ENCODE measurements at places on chromosomes 7 and 10. TPM values are rescaled to one million over a fixed set of nuclear protein-coding genes. Genes with fewer than 3 reads are reported as not detected.

DNA sequence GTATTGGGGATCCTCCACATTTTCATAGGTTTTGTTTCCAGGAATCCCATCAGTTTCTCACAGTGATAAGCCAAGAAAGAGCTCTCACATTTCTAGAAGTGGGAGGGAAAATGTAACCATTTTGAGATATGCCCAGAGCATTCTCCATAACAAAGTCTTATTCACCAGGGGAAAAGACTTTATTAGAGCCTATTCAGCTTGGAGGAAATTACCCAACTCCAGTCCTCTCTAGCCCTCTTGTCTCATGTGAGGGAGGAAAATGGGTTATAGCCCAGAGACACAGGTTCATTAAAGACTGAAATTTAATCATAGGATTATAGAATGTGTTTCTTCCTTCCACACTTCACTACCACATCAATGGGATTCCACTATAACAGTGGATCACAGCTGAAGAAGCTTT, 61.6 kb upstream of the DYNC1I1 start:
- H3K36me3 ChIP-seq, result no peaks in the 10 kb centered on the region
- no peak for ATAC-seq
- H3K27me3 ChIP-seq, result peaks cover 12% of the 10 kb centered on the region
- no peaks in the 10 kb centered on the region for H3K4me1 ChIP-seq
- no peak overlapping the region for H3K4me3 ChIP-seq

SEMA3C gene
- total RNA-seq, result 115 TPM

GRCh38 chr7:139635526-139636302, 112.2 kb downstream of the CLEC2L start:
- no peak overlapping the region for H3K4me3 ChIP-seq
- no peaks in the 10 kb centered on the region for H3K27me3 ChIP-seq
- H3K4me1 ChIP-seq, result no peaks in the 10 kb centered on the region
- H3K36me3 ChIP-seq, result no peaks in the 10 kb centered on the region

BLNK gene
- 0.78 TPM for total RNA-seq

- no peaks in the 10 kb centered on the region for H3K27me3 ChIP-seq
- peaks cover 99% of the 10 kb centered on the region for H3K36me3 ChIP-seq
- H3K27ac ChIP-seq, result no peak overlapping the region
- H3K4me3 ChIP-seq, result no peak overlapping the region
- ATAC-seq, result no peak
These were observed 16.6 kb downstream of the IDI2 start for GRCh38 chr10:1009071-1009494.

COL17A1 gene
- total RNA-seq, result 10.7 TPM

DNA sequence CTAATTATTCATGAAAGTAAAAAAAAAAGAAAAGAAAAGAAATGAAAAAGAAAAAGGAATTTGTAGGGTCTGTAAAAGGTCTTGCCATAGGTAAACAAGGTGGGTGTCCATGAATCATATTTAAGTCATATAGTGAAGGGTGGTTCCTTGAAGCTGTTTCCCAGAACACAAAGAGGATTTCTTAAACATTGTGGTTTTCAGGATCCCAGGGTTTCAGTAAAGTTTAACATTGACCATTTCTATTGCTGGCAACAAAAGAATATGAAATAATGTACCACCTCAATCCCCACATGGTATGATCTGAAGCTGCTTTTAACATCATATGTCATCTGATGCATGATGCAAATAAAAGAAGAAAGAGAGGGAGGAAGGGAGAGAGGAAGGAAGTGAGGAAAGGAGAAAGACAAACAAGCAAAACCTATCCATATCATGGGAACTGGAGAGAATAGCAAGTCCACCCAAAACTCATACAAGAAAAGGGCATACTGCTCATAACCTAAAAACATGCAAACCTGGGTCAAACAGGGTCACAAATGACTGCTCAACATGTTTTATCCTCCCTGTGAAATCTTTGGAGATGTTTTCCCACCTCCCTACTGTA, 663.5 kb downstream of the SORCS1 start:
- no peak for ATAC-seq
- H3K4me3 ChIP-seq, result no peak overlapping the region
- no peak overlapping the region for H3K27ac ChIP-seq
- no peaks in the 10 kb centered on the region for H3K27me3 ChIP-seq
- H3K36me3 ChIP-seq, result no peaks in the 10 kb centered on the region

FAM25G gene
- not detected for total RNA-seq

ADCYAP1R1 gene
- 13.9 TPM for total RNA-seq
